Suppressor macrophage treated with lipopolysaccharide for 1 hour (primary cell): ENCODE measurements at places on chromosomes 11 and 22.

DNA sequence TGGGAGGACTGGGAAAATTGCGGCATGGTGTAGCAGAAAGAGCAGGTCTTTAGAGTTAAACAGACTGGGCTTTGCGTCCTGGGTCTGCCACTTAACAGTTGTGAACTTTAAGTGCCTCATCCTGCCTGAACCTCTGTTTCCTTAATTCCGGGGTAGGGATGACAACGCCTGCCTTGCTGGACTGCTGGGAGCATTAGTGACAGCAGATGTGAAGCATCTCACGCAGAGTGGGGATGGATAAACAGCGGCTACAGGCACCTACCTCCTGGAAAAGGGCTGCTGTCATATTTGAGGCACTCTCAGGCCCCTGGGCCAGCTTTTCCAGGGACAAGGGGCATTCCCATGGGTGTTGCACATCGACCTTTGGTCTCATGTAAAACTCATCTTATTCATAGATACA lies 572.2 kb downstream of the TBC1D22A start:
- no peak for DNase-seq

- no peak for DNase-seq
Observed at GRCh38 chr11:64911142-64911541, 5.9 kb downstream of the ATG2A start.

- DNase-seq, result no peak
Observed at GRCh38 chr11:94924171-94924572, 49.2 kb downstream of the CWC15 start.

- DNase-seq, result no peak
Observed at GRCh38 chr11:13302420-13302958, 24.9 kb downstream of the BMAL1 start.

GRCh38 chr11:126053415-126054286 lies 9.0 kb downstream of the CDON start:
- DNase-seq, result no peak

DNA sequence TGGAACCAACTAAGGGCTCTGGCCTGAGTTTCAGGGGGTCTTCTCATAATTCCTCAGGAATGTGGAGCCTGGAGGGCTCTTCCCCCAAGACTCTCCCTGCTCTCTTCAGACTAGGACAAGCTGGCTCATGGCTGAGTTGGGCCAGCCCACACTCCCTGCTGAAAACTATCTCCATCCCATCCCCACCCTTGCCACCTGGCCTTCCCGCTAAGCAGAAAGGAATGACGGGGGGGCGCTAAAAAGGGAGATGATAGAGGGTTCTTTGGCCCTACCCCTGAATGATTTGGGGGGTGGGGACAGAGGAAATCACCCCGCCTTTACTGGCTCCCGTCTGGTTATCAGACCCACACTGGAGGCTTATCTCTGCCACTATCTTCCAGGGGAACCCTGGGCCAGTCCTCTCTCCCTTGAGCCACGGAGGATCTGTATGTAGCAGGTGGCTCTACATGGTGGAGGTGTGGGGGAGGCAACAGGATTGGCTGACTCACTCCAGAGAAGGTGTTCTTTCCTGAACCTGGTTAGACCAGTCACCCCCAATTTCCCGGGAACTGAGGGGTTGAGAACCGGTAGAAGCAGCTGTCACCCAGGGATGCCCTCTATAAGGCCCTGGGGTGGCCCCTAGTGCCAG lies 5.7 kb downstream of the SMTN start:
- DNase-seq, result no peak

- peak; percentile 96 for DNase-seq
Observed at GRCh38 chr22:45996241-45997076, 19.5 kb upstream of the WNT7B start.

DNA sequence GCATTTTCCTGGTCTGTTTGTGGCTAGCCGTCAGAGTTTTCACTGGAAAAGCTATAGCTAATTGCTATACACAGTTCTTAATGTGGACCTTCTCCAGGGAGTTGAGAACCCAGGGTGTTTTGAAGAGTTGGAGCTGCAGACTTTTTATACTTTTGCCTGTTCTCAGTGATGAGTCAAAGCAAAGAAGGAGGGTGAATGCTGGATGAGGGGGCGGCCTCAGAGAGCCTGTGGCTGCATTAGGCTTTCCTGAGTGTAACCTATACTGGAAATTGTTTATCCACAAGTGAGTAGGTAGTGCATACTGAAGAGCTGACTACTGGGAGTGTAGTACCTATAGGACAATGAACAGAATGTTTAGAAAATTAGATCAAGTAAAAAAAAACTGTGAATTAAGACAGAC lies 79.7 kb upstream of the HORMAD2 start:
- DNase-seq, result no peak

- no peak for DNase-seq
Observed at GRCh38 chr11:12778240-12778905, 104.2 kb downstream of the TEAD1 start.

DNA sequence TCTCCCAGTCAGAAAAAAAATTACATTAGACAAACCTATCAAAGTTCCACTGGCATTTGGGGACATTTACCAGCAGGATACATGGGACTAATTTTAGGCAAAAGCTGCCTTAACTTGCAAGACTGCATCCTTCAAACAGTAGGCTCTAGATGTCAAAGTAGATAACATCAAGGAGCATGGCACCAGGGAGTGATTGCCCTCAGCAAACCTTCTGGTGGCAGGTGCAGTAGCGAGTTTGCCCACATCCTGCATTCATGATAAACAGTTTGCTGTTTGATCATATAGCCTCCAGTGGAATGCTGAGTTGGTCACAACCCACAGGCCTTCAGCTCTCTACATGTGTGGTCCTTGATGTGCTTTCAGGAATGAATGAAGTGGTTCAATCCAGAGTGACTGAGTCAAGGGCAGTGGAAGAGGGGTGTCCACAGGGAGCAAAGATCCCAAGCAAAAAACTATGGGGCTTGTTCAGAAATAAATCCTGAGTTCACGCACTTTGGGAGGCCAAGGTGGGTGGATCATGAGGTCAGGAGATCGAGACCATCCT lies 12.0 kb downstream of the SCGB1D2 start:
- DNase-seq, result no peak

- DNase-seq, result no peak
Observed at GRCh38 chr11:63843041-63843440, 4.1 kb downstream of the MARK2 start.

- DNase-seq, result no peak
Observed at GRCh38 chr11:14262271-14262846, 96.6 kb downstream of the RRAS2 start.

DNA sequence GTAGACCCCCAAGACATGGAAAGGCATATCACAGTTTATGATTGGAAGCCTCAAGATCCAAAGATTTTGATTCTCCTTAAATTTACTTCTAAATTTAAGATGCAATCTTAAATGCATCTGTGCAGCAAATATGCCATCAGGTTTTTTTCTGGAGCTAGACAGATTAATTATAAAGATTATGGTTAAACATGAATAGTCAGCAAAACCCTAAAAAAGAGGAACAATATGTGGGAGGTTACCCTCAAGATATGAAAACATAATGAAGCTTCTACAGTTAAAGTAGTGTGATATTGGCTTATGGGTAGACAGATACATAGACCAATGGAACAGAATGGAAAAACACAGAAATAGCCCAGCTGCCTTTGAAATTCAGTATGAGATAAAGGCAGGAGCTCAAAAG lies 31.7 kb downstream of the OR8B12 start:
- DNase-seq, result peak; percentile 28

GRCh38 chr11:113532697-113533424 lies 57.7 kb upstream of the DRD2 start:
- peak; percentile 77 for DNase-seq

GRCh38 chr11:111541254-111542061 lies 938 bp downstream of the LAYN start:
- DNase-seq, result peak; percentile 63

- no peak for DNase-seq
Observed at GRCh38 chr11:86513746-86514373, 139.2 kb downstream of the CCDC81 start.

GRCh38 chr11:10918698-10919097 lies 60.8 kb upstream of the ZBED5 start:
- DNase-seq, result no peak

GRCh38 chr11:1121813-1122663 lies 35.7 kb upstream of the MUC5AC start:
- no peak for DNase-seq

GRCh38 chr11:130761560-130762220 lies 154.6 kb downstream of the SNX19 start:
- no peak for DNase-seq
